Activated CD4-positive, CD25-positive, alpha-beta regulatory T cell treated with anti-CD3 and anti-CD28 coated beads, Interleukin-2, amount 50 U/mL, for 24 hours (primary cell): ENCODE measurements at places on chromosomes 5 and 9.

GRCh38 chr9:108468364-108468763 lies 387.4 kb downstream of the ACTL7B start:
- ATAC-seq: no peak

GRCh38 chr9:136901516-136902258 lies 15.4 kb downstream of the TRAF2 start:
- peak; percentile 68 for ATAC-seq

GRCh38 chr9:116208417-116209232 lies 55.0 kb downstream of the PAPPA start:
- no peak for ATAC-seq

GRCh38 chr9:71774920-71775319 lies 6.6 kb upstream of the CEMIP2 start:
- ATAC-seq: peak; percentile 69

DNA sequence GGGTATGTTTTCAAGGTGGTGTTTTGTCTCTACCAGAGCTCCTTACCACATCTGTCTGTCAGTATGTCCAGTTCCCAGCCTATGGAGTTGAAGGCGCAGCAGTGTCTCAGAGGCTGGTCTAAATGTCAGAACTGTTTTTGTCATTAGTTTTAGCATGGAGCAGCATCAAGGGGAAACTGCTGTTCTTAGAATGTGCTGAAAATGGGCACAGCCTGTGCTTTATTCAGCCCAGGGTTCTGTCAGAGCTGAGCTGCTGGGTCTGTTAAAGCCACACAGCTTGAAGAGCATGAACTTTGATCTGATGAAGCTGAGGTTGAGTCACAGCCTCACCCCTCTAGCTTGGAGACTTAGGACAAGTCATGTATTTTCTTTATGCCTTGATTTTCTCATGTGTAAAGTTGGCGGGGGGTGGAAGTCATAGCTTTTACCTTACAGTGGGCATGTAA lies 71.9 kb downstream of the RALGPS1 start:
- ATAC-seq: peak; percentile 61
